ENCODE measurements at places on chromosomes 13 and 19.

DNA sequence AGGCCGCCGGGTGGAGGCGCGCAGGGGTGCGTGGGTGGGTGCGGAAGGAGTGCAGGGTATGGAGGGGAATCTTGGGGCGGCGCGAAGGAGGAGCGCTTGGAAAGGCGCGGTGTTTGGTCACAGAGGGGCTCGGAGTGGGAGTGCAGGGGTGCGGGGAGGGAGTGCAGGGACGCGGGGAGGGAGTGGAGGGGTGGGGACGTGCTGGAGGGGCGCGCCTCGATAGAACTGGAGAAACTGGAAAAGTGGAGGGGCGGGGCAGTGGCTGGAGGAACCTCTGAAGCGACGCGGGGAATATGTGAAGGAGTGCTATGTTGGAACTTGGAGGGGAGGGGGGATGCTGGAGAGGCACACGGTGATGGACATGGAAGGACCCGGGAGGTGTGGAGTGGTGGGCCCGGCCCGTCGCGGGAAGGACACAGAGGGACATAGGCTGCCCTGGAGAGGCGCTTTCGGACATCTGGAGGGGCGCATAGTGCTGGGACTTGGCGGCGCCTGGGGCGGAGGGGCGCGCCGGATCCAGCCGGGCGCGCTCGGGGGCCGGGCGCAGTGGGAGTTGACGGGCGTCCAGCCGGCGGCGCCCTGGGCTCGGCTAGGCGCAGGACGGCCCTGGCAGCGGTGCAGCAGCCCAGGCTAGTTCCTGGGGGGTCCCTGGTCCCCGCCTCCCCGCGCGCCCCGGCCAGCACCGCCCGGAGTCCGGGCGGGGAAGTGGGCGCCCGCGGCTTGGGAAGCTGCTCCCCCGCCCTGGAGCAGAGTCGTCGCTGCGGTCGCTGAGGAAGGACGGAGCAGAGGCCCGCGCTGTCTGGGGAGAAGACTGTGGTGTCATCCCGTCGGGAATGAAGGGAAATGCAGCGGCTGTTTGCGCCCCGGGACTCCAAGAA lies 20.8 kb upstream of the SGCG start:
- DNase-seq, result peak; percentile 76

- no peak for DNase-seq
Observed at GRCh38 chr13:111186305-111186935, 71.3 kb downstream of the ARHGEF7 start.

- DNase-seq, result no peak
Observed at GRCh38 chr19:11168568-11168967, 13.0 kb upstream of the SPC24 start.

DNA sequence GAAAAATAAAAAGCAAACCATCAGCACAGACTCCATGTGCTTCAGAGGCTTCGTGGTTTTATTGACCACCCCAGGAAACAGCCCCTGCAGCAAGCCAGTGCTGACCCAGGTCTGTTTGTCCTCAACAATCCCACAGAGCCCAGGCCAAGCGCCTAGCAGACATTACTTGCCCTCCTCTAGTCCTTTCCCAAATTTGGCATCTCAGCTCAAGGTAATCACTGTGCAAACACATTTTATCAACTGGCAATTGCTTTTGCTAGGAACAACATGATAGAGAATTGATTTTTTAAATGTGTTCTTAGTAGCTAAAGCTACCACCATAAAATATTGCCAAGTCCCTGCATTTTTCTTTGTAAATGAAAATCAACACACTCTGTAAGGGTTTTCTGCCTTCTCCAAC lies 121.8 kb downstream of the STOML3 start:
- no peak for DNase-seq

GRCh38 chr19:35342430-35342829 lies 5.3 kb upstream of the FFAR1 start:
- peak; percentile 69 for DNase-seq

DNA sequence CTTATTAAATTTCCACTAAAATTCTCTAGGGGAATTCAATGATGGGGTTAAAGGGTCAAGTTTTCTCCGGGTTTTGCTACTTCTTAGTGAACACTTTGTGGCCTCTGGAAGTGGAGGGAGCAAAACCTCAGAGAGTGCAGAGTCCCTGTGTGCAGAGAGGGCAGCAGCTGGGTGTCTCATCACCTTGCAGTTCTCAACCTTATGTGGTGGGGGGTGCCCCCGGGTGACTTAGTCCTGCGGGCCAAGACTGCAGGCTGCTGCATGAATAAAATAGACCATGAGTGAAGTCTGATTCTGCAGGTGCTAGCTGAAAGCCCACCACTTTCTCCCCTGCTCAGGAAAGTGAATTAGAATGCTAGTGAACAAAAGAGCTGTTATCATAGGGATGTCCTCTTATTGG lies 191.6 kb downstream of the DLEU7 start:
- DNase-seq, result no peak

GRCh38 chr13:112131713-112132113 lies 64.8 kb downstream of the SOX1 start:
- peak; percentile 30 for DNase-seq

- no peak for DNase-seq
Observed at GRCh38 chr13:47117268-47117667, 220.4 kb upstream of the HTR2A start.

GRCh38 chr19:50967929-50968715 lies 1.3 kb downstream of the KLK6 start:
- DNase-seq, result peak; percentile 73

- DNase-seq, result no peak
Observed at GRCh38 chr13:45501175-45501526, 36.4 kb downstream of the COG3 start.

DNA sequence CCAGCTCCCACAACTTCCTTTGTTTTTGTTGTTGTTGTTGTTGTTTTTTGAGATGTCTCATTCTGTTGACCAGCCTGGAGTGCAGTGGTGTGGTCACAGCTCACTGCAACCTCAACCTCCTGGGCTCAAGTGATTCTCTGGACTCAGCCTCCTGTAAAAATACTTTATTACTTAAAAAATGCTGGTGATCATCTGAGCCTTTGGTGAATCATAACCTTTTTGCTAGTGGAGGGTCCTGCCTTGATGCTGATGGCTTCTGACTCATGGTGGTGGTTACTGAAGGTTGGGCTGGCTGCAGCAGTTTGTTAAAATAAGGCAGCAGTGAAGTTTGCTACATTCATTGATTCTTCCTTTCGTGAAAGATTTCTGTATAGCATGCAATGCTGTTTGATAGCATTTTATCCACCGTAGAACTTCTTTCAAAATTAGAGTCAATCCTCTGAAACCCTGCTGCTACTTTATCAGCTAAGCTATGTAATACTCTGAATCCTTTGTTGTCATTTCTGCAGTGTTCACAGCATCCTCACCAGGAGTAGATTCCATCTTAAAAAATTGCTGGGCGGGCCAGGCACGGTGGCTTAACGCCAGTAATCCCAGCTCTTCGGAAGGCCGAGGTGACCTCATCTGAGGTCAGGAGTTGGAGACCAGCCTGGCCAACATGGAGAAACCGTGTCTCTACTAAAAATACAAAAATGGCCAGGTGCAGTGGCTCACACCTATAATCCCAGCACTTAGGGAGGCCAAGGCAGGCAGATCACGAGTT lies 18.0 kb downstream of the ARHGAP35 start:
- peak; percentile 36 for DNase-seq

DNA sequence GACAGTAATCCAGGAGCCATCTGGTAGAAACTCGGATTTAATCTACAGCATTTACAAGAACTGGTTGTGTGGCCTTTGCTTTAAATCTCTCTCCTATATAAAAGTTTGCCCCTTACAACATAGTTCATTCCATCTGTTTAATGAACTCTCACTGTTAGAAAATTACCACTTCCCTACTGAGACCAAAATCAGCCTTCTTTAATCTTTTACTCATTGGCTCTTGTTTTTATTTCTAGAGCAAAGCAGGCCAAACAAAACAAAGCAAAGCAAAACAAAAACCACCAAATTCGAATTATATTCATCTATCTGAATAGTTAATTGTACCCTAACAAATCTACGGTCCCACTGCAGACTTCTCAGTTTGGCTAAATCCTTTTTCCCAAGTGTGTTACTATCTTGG lies 127.0 kb downstream of the UGGT2 start:
- DNase-seq, result no peak

GRCh38 chr13:106996867-106997618 lies 429.1 kb upstream of the ARGLU1 start:
- DNase-seq, result no peak

GRCh38 chr19:50449236-50449899 lies 16.7 kb downstream of the MYBPC2 start:
- no peak for DNase-seq

- no peak for DNase-seq
Observed at GRCh38 chr19:7914598-7915045, at the start of gene TGFBR3L. Gene TGFBR3L, plus strand, starts transcription at chr19:7914830.

DNA sequence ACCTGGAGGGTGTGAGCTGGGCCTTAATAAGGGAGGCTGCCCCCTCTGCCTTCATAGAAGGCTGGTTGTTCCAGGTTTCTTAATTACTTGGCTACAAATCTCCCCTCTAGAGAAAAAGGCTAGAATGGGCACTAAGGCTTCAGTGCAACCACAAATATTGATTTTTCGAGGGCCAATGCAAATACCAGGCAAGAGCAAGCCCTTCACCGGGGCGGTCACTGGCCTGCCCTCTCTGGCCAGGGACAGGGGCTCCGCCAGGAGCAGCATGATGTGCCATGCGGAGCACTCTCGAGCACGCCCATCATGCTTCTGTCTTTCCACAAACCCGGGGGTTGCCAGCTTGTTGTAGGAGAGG lies 127.8 kb upstream of the SPACA7 start:
- DNase-seq, result no peak

GRCh38 chr13:99275093-99275469 lies 16.9 kb upstream of the GPR18 start:
- DNase-seq, result no peak
